IMR-90 (cell line): ENCODE measurements at places on chromosomes 4 and X. TPM values are rescaled to one million over a fixed set of nuclear protein-coding genes. Genes with fewer than 3 reads are reported as not detected.

DNA sequence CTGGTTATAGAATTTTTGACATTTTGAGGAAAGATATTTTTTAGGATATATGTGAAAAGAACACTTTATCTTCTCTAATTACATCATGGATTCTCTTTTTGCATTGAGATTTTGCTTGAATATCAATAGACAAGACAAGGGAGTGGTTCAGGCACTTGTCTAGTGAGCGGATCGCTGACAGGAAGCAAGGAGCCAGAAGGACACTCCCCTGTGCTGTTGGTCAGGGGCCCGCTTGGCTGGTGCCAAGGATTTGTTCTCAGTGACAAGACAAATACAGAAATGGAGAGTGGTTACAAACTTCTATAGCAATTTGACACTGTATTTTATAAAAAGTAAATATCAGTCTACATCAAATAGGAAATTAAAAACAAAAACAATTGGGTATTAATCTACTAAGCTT is 60.0 kb downstream of the SLC9B1 start:
- H3K4me1 ChIP-seq: no peaks in the 10 kb centered on the region
- H3K36me3 ChIP-seq: no peaks in the 10 kb centered on the region
- H3K27ac ChIP-seq: no peak overlapping the region

DNA sequence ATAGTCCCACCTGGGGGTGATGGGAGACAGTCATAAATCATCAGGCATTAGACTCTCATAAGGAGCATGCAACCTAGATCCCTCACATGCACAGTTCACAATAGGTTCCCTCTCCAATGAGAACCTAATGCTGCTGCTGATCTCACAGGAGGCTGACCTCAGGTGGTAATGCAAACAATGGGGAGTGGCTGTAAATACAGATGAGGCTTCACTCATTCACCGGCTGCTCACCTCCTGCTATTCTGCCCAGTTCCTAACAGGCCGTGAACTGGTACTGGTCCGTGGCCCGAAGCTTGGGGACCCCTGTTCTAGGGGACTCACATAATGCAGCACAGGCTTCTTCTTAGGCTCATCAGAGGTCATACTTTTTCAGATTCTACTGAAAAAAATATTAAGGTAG is 625.9 kb upstream of the AGA start:
- H3K36me3 ChIP-seq: no peaks in the 10 kb centered on the region
- H3K4me3 ChIP-seq: no peak overlapping the region
- H3K27ac ChIP-seq: no peak overlapping the region
- H3K4me1 ChIP-seq: no peaks in the 10 kb centered on the region

DNA sequence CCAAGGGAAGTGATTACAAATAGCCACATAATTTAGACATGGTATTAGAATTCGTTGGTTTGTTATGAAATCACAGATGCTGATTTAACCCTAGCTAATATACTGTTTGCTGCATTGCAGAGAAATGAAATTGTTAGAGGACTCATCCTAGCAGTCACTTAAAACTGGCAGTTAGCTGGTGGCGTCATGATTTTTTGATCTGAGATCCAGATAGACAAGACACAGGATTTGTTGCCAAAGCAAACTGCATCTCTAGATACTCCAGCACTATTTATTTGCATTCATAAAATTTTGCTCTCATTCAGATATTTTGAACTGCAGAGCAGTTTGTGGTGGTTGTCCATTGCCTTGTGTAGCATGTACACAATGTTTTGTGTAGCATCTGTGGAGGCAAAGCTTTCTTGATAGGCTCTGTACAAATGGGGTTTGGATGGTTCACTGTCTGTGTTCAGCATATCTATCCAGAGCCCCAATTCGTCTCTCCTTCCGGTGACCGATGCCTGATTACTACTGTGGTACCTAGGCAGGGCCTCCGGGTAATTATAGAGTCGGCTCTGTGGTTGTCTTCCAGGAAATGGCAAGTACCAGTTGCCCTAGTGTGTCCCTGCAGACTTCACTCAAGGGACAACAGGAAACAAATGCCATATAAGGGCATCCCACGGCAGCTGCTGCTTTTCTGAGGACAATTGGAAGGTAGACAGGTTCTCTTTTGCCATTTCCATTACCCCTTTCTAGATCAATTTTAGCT is 30.1 kb upstream of the SPARCL1 start:
- no peaks in the 10 kb centered on the region for H3K36me3 ChIP-seq
- no peak overlapping the region for H3K4me3 ChIP-seq
- no peaks in the 10 kb centered on the region for H3K27me3 ChIP-seq
- DNase-seq: no peak
- H3K27ac ChIP-seq: no peak overlapping the region

GRCh38 chr4:113639326-113639725 is 122.2 kb downstream of the CAMK2D start:
- no peak for DNase-seq
- peaks cover 15% of the 10 kb centered on the region for H3K4me1 ChIP-seq
- H3K36me3 ChIP-seq: no peaks in the 10 kb centered on the region
- no peak overlapping the region for H3K4me3 ChIP-seq

ZNF141 gene
- 4.7 and 7.8 TPM in 2 replicates for total RNA-seq

USP17L17 gene
- total RNA-seq: not detected in 2 replicates

SLC30A9 gene
- total RNA-seq: 72.6 and 96.7 TPM in 2 replicates

ASMT gene
- not detected in 2 replicates for total RNA-seq
